Activated CD4-positive, alpha-beta T cell treated with anti-CD3 and anti-CD28 coated beads for 48 hours (primary cell): ENCODE measurements at places on chromosomes 1 and 21.
A peak's percentile ranks its signal among the peaks of the same experiment; 100 is the strongest.

DNA sequence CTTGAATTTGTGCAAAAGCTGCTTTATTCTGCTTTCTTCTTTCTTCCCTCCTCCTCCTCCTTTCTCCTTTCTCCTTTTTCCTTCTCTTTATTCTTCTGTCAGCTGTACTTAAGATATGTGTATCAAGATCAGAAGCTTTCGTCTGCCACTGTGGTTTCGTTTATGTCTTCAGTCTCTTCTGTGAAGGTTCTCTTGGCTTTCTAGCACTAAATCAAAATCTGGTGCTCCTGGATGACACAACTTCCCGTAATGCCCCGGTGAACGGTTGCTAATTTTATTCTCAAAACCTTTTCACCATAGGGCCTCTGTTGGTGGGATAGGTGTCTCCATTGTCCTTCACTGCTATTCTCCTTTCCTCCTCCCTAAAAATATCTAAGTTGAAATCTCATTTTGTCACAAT is 5.0 kb downstream of the ATF6 start:
- no peak for DNase-seq

- no peak for DNase-seq
Measured at GRCh38 chr21:39048064-39048463, 135.2 kb downstream of the PSMG1 start.

DNA sequence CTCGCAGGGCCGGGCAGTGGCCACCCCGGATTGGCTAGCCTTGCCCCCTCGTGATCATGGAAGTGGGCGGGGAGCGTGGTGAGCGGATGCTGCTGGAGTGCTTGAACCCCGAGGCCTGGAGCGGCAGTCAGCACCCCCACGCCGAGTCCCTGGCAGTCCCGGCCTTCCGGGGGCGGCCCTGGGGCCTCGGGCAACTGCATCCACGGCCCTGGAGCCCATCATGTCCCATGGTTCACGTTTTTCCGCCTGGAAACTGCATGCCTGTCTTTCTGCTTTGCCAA is 45.6 kb downstream of the CDC7 start:
- no peak for DNase-seq

- DNase-seq: peak; percentile 22
Measured at GRCh38 chr1:115545791-115546733, 95.7 kb upstream of the VANGL1 start.

- DNase-seq: no peak
Measured at GRCh38 chr1:222784916-222785315, 29.9 kb upstream of the DISP1 start.

GRCh38 chr1:245800901-245801605 is 646.3 kb downstream of the KIF26B start:
- no peak for DNase-seq

DNA sequence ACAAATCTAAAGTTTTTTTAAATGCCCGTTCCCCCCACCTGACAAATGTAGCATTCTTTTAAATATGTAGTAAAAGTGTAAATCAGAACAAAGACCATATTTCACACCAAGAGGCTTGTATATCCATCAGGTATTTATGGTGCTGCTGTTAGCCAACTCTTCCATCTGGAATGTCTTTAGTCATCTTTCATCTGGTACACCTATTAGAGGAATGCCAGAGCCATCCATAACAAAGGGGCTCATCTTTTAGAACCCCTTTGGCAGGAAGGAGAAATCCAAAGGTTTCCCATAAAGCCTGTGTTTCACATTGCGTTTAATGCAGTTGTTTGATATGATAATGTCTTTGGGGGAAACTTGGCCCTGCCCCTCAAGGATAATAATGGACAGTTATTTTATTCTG is 79.3 kb upstream of the C1orf87 start:
- no peak for DNase-seq

DNA sequence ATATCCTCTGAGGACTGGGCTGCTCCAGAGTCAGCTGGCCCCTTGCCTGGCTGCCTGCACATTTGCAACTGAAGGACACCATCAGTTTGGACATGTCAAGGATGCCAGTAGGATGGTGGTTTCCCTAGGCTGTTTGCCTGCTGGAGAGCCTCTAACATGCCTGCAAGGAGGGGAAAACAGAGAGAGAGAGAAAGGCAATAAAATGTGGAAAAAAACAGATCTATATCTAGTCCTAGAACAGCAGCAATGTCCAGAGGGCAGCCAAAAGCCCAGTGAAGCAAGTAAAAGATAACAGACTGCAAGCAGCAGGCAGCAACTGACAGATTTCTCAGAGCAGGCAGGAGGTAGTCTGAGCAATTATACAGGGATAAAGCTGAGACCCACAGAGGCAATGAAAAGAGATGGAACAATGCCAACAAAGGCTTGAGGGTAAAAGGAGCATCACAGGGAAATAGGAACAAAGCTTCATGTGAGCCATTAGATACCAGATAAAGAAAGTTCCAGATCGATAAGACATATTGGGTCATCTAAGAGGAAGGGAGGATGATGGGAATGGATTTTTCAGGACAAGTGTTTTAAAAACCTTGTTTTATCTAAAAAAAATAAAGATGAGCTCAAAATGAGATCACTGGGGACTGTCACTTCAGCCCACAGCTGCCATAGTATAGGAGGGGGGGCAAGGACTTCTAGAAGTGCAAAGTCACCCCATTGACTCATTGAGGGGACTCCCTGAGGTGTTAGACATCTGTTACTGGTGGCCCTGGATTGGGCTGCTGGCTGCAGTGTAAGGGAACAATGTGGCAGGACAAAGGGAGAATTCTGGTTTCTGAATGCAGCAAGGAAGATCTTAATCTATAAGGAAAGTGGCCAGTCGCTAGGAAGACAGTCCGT is 38.6 kb upstream of the GADD45A start:
- DNase-seq: peak; percentile 12

- no peak for DNase-seq
Measured at GRCh38 chr1:233721004-233721595, 107.2 kb downstream of the KCNK1 start.
